ENCODE measurements at places on chromosomes 13 and 19.

- no peak for DNase-seq
These were observed 34.6 kb downstream of the CEBPG start for GRCh38 chr19:33408116-33408515.

DNA sequence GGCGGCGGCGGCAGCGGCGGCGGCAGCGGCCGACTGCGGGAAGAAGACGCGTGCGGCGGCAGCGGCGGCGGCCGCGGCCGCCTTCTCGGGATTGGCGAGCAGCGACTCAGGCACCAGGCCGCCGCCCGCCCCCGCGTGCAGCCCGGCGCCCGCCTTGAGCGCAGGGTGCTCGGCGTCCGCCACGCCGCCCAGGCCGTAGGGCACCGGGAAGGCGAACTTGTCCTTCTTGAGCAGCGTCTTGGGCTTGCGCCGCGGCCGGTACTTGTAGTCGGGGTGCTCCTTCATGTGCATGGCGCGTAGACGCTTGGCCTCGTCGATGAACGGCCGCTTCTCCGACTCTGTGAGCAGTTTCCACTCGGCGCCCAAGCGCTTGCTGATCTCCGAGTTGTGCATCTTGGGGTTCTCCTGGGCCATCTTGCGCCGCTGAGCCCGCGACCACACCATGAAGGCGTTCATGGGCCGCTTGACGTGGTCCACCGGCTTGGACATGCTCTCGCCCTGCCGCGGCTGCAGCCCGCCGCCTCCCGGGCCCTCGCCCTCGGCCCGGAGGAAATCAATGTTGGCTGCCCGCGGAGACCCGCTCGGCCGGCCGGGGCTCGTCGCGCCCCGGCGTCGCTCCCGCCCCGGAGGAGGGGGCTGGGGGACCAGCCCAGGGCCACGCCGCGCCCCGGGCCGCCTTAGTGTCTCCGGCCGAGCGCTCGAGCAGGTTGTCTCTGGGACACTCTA is 621 bp downstream of the SOX21 start:
- DNase-seq = peak; percentile 32

DNA sequence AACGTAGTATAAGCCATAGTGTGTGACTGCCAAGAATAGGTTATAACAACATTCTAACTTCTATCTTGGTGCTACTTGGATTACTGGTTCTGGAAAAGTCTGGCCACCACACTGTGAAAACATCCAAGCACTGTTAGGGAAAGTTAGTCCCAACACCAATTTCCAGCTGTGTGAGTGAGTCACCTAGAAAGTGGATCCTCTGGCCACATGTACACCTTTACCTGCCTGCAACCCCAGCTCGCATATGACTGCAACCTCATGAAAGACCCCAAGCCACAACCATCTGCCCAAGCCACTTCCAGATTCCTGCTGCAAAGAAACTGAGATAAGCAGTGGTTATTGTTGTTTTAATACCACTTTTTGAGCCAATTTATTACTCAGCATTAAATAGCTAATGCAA is 404.5 kb downstream of the KCTD12 start:
- no peak for DNase-seq

DNA sequence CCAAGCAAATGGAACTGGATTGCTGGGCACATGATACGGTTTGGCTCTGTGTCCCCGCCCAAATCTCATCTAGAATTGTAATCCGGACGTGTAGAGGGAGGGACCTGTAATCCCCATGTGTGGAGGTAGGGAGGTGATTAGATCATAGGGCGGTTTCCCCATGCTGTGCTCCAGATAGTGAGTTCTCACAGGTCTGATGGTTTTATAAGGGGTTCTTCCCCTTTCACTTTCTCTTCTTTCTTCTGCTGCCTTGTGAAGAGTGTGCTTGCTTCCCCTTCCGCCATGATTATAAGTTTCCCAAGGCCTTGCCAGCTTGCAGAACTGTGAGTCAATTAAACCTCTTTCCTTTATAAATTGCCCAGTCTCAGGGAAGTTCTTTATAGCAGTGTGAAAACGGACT is 32.6 kb upstream of the MTIF3 start:
- DNase-seq = peak; percentile 79

- peak; percentile 99 for DNase-seq
These were observed at the start of gene DACT3 for GRCh38 chr19:46661020-46661731. Gene DACT3, minus strand, starts transcription at chr19:46661182. Its CDS starts 118 bp downstream, at chr19:46661064.

- no peak for DNase-seq
These were observed 105.0 kb downstream of the MBNL2 start for GRCh38 chr13:97327086-97327485.

DNA sequence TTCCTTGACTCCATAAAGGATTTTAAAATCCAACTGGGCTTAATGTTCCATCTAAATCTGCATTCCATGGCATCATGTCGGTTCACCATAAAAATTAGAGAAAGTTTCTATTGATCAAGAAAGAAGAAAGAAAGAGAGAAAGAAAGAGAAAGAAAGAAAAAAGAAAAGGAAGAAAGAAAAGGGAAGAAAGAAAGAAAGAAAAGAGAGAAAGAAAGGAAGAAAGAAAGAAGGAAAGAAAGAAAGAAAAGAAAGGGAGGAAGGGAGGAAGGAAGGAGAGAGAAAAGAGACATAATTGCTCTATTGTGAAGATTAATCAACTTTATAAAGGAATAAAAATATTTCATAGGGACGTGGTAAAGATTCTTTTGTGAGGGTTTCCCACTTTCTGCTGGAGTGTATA is 329.2 kb downstream of the DLEU7 start:
- no peak for DNase-seq

DNA sequence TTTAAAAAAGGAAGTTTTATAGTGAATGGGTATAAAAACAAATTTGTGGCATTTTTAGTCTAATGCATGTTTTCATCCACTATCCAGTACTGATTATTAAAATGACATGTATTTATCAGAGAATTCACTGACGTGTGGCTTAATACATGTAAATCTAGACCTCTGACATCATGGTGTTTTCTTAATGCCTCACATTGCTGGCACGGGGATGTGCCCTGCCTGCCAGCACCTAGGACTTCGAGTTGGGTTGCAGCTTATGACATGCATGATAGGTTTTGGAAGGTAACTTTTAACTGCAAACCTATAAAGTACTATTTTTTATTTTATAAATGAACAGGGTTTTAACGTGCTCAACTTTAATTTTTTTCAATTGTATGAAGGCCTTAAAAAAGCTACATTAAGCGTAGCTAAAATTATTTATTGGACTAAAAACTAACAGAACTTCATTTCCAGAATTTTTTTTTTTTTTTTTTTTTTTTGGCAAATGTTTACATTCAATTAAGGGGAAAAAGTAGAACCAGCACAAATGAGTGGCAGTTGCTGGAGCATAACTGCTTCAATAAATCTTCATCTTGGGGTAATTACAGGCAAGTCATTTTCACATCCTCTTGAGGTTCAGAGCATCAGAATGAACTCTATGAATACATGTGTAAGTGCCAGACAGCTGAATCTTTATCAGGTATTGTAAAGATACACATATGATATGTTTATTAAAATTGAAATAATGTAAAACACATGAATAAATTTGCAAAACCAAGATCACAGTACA is 16.3 kb downstream of the METTL21C start:
- no peak for DNase-seq

- no peak for DNase-seq
These were observed 27.4 kb downstream of the LRCH1 start for GRCh38 chr13:46580362-46580839.

- DNase-seq = no peak
These were observed 444.8 kb downstream of the FOXO1 start for GRCh38 chr13:40221460-40222201.

GRCh38 chr13:98976338-98976737 is 1.5 kb downstream of the DOCK9 start:
- DNase-seq = no peak

DNA sequence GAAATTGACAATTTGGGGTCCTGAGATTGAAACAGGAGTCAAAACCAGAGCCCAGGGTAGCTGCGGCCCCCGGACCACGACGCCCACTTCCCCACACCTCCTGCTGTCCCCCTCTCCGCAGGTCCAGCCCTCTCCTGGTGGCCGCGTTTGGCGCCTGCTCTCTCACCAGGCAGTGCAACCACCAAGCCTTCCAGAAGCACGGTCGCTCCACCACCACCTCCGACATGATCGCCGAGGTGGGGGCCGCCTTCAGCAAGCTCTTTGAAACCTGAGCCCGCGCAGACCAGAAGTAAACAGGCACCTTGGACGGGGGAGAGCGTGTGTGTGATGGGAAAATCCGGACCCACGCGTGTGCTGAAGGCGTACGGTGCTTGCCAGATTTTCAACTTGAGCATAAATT is 22.9 kb downstream of the NAXD start:
- DNase-seq = no peak

DNA sequence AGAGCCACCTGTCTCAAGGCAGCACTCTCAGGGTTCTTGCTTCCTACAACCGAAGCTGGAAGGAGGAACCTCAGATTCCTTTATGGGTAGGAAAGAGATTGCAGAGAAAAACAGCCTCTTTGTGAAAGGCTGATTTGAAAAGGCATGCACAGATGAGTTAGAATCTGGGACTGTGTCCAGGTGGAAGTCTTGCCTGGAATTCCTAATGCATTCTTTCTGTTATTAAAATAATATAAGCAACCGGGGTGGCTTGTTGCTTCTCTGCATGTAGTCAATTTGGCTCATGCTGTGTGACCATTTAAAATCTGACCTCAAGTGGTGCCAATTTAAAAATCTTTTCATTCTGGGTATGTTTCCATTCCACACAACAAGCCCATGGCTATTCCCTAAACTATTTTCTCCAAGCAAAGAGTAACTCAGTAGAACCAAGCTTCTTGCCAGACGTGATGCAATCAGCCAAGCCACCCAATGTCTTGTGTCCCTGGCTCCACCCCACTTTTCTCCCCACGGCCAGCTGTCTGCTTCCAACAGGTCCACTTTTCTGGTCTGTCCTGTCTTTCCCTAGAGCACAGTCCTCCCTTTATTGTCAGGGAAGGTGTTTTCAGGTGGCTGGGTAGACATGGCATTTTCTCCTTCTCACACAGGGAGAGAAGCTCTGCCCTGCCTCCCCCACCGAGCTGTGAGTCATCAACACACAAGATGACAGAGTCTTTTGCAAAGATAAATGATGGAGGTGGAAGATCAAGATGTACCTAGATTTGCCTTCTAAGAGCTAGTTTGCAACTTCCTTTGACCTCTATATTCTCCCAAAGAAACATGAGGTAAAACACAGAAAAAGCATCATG is 394.3 kb downstream of the FOXO1 start:
- no peak for DNase-seq

DNA sequence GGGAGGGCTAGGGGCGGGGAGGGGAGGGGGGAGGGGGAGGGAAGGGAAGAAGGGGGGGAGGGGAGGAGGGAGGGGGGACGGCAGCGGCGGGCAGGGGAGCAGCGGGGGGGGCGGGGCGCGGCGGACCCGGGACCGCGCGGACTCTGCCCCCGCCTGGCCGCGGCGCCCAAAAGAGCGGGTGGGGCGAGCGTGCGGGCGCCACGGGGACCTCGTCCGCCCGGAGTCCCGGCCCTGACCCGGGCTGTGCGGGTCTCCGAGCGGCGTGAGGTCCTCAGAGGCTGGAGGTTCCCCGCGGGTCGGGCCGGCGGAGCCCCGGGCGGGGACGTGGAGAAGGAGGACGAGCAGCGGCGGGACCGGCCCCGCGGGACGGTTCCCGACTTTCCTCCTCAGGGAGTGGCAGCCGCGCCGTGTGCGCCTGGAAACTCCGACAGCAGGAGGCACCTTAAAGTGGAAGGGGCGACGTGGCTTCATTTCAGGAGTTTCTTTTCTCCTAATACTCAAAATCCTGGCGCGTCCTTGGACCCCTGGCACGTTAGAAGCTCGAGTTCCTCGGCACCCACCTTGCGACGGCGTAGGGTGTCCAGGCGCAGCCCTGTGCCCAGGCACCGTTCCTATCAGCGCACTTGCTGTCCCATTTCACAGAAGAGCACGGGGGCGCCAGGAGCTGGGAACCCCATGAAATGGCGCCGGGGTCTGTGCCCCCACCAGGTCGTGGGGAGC is 518 bp upstream of the PLPP2 start:
- no peak for DNase-seq

DNA sequence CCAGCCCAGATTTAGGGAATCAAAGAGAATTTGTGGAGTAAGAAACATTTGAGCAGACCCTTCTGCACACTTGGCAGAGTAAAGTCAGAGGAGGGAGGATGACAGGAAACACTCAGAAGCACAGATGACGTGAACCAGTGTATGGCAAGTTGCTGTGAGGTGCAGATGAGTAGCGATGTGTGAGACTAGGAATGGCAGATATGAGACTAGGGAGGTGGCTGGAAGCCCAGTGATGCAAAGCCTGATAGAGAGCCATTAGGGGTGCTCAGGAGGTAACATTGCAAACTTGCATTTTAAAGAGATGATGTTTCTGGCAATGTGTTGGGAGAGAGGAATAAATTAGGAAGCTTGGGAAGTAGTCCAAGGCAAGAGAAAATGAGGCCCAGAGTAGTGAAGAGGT is 44.0 kb downstream of the PCDH17 start:
- no peak for DNase-seq

- no peak for DNase-seq
These were observed 1095.4 kb upstream of the PCDH20 start for GRCh38 chr13:62510906-62511655.

GRCh38 chr13:59689057-59689456 is 474.7 kb downstream of the DIAPH3 start:
- DNase-seq = no peak

Data from HL-60 (cell line).